ENCODE measurements at places on chromosomes 12 and 14.

DNA sequence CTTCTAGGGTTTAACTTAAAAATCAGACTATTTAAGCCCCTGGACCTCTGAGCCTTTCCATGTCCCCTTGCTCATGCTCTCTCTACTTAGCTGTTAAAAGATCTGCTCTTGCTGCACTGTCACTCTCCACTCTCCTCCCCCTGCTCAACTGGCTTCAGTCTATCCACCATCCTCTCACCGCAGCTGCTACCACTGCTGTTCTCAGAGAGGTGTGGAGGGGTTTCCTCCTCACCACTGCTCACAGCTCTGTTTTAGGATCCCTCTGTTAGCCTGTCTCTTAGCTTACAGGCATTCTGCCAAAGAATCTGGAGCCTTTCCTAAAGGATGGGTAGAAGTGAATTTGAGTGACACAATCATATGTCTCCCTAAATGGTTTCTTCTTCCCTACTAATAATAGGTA, 43.7 kb upstream of the ATP2B1 start:
- no peak for DNase-seq

DNA sequence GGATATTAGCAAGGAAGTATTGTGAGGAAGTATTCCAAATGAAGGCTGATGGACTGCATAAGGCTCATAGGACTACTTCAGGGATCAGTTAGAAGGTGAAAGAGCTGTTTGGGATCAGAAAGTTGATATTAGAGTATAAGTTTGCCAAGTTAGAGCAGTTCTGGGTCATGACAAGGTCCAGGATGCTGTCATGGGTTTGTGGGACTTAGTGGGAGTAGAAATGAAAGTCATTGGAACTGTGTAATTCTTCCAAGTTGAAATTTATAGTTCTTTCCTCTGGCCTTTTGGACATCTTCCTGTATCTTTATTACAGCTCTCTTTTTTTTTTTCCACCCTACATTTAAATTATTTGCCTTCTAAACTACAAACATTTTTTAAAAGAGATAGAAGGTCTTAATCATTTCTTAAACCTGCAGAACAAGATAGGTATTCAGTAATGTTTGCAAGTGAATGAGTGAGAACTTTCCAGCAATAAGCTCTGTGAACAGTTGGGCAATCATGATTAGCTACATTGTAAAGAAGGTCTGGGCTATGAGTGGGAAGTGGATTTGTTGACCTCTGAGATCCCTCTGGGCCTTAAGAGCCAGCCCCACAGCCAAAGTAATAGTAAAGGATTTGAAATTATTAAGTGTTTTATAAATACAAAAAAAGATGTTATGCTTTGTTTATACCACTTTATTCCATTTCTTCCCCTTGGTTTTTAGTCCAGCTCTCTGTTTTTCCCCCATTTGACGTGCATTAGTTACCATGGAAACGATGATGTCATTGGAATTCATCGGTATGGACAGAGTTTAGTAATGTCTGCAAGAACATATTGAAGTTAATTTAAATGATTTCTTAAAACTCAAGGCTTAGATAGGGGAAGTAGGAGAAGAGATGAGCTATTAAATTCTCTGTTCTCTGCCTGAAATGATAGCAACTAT, 247.9 kb upstream of the ARHGAP5 start:
- peak; percentile 56 for DNase-seq

- DNase-seq, result peak; percentile 49
Observed at GRCh38 chr12:109775172-109775881, 57.9 kb downstream of the TRPV4 start.

- no peak for DNase-seq
Observed at GRCh38 chr14:61033855-61034254, 52.8 kb downstream of the SLC38A6 start.

DNA sequence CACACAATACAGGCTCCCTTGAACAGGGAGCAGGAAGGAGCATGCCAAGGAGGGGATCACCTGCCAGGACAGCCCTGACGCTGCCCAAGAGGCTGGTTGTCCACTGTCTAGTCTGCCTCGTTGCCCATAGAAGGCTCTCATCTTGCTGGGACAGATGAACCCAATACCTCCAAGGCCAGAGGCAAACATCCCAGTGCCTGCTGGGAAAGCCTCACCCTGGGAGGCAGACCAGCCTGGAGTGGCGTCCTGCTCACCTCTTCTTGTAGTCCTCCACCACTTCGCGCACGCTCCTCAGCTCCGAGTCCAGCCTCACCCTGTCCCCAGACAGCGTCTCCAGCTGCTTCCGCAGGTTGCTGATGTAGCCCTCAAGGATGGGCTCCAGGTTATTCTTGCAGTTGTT, 2.4 kb downstream of the KRT73 start:
- DNase-seq, result no peak

- no peak for DNase-seq
Observed at GRCh38 chr12:53218551-53219291, 11.7 kb upstream of the ITGB7 start.

- DNase-seq, result no peak
Observed at GRCh38 chr12:13200841-13201240, 4.3 kb downstream of the EMP1 start.

DNA sequence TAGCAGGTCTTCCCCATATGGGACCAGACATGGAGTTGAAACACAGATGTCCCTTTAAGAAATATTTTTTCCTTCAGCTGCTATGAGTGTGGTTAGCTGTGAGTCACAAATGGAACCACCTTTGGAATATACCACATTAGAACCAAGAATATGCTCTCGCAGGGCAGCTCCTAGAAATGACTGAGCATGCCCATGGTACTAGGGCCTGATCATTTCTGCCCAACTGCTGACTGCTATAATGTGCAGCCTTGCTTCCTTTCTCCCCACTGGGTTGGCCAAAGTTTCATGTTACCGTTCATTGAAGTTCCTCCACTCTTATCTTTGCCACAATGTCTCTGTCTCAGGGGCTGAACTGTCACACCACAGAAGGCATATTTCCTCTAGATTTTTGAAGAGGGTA, 1074.6 kb downstream of the FLRT2 start:
- DNase-seq, result peak; percentile 4

Measured in RPMI7951 (cell line).